Fibroblast of lung (primary cell): ENCODE measurements at places on chromosomes 1 and 21. TPM values are rescaled to one million over a fixed set of nuclear protein-coding genes. Genes with fewer than 3 reads are reported as not detected.

The CCT3 gene
- polyA plus RNA-seq = 251 and 407 TPM in 2 replicates

The DDX59 gene
- 13.0 and 14.0 TPM in 2 replicates for polyA plus RNA-seq

The OR2T5 gene
- not detected in 2 replicates for polyA plus RNA-seq

The CLCNKB gene
- polyA plus RNA-seq = 0.07 and 0.09 TPM in 2 replicates

The NKAIN1 gene
- polyA plus RNA-seq = 0.07 and 0.19 TPM in 2 replicates

The TSTD1 gene
- polyA plus RNA-seq = 0.24 and 7.5 TPM in 2 replicates

The DIO1 gene
- not detected in 2 replicates for polyA plus RNA-seq

The PROX1 gene
- polyA plus RNA-seq = 0.02 and 0.05 TPM in 2 replicates

The CDK18 gene
- 0.12 and 2.1 TPM in 2 replicates for polyA plus RNA-seq

The NPPB gene
- polyA plus RNA-seq = not detected in 2 replicates

The CNTN2 gene
- polyA plus RNA-seq = not detected in 2 replicates

The HLX gene
- 5.4 and 8.2 TPM in 2 replicates for polyA plus RNA-seq

- peak; percentile 66 for DNase-seq
Observed at GRCh38 chr1:89552471-89553081, 27.9 kb downstream of the LRRC8B start.

DNA sequence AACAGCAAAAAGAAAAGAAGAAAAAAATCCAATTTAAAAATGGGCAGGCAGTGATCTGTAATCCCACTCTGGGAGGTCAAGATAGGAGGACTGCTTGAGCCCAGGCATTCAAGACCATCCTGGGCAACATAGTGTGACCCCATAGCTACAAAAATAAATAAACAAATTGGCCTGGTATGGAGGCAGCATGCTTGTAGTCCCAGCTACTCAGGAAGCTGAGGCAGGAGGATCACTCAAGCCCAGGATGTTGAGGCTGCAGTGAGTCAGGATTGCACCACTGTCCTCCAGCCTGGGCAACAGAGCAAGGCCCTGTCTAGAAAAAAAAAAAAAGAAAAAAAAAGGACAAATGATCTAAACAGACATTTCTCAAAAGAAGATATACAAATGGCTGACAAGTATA lies 99.6 kb downstream of the EIF4G3 start:
- DNase-seq = peak; percentile 46

GRCh38 chr21:28828021-28828420 lies 164.7 kb downstream of the LTN1 start:
- DNase-seq = no peak

DNA sequence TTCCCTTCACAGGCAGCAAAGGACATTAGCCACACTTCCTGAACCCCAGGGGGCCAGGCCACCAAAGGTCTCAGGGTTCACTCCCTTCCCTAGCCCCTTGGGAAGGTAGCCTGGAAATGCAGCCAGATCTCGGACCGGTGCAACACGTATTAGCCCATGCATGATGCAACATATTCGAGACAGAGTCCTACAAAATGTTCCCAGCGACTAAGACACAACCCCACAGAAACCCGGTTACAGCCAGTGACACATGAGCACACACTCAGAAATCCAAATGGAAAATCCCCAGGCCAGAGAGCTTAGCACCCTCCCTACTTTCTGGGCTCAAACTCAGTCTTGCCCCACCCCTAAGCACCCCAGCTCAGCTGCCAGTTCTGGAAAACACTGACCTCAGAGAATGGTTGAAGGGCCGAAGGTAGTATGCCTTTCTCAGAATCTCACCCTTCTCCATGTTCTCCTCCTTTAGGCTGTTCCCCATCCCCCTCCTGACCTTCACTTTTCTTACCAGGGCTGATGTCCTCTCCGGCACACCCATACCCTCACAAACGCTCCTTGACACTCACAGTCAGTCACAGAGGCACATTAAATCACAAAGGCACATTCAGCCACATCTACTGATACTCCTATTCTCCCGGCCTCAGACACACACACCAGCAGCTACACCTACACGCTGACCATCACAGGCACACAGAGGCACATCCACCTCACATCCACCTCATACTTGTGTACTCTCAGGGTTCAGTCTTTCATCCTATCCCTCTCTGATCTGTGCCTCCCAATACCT lies at the start of gene TSPAN1:
TSS of gene TSPAN1 (plus strand) at position 640 of the 784 bp plus-strand sequence. CDS start 6,021 bp downstream, outside the sequence.
- peak; percentile 48 for DNase-seq

DNA sequence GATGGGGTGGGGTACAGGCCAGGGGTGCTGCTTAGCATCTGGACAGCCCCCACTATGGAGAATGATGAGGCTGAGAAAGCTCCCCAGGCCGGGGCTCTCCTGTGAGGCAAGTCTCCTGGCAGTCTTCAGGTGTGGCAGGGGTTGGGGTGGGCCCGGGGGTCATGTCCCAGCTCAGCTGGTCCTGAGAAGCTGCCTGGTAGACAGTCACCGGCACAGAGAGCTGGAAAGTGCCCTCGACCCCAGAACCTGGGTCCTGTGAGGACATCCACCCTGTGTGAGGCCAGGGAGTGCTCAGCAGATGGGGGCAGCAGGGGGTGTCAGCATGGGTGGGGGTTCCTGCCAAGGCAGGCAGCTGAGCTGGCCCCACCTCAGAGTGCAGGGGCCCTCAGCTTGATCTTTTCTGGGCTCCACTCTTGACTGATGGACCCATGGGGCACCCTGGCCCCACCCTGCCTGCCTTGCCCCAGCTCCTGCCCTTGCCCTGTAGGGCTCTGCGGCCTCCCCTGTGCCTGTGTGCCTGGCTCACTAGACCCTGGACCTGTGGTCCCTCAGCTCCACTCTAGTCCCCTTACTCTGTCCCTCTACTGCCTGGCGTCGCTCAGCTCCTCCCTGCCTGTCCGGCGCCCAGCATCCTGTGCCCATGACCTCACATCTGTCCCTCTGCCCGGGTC lies 5.8 kb downstream of the IBA57 start:
- no peak for DNase-seq

DNA sequence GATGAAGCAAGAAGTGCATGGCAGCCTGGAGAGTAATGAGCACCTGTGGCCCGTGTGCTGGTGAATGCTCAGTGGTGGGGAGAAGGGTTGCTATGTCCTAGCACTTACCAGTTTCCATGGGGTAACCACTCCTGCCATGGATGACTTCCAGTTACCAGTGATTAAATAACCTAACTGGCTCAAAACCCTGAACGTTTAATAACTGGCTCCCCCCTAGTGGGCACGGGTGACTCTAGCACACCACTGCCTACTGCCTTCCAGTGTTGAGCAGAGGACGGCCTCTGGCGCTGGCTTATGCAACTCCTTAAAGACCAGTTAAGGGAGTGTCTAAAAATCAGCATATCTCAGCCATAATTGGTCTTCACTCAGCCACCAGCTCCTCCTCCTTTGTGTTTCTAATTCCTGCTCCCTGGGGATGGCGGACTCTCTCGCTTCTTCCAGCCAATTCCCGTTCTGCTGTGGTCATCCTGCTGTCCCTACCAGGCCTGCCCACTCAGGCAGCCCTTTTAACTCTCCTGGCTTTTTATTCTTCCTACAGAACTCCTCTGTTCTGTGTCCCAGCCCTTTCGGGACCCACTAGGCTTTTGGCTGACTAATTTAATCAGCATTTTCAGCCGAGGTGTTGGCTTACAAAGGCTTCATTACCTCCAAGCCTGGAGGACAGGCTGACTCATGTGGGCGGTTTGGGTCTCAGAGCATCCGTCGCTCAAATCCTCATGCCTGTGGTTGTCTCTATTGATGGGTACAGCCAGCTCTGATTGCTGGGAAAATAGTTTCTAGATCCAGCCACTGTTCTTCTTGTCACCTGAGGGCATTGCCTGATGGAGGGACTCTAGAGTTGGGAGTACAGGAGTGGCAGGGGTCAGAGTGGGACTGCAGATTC lies 332.4 kb downstream of the CAMTA1 start:
- DNase-seq = peak; percentile 84

- DNase-seq = peak; percentile 75
Observed at GRCh38 chr1:64502931-64503330, 33.0 kb downstream of the CACHD1 start.

- DNase-seq = peak; percentile 8
Observed at GRCh38 chr1:86906419-86906818, 7.5 kb downstream of the SELENOF start.

DNA sequence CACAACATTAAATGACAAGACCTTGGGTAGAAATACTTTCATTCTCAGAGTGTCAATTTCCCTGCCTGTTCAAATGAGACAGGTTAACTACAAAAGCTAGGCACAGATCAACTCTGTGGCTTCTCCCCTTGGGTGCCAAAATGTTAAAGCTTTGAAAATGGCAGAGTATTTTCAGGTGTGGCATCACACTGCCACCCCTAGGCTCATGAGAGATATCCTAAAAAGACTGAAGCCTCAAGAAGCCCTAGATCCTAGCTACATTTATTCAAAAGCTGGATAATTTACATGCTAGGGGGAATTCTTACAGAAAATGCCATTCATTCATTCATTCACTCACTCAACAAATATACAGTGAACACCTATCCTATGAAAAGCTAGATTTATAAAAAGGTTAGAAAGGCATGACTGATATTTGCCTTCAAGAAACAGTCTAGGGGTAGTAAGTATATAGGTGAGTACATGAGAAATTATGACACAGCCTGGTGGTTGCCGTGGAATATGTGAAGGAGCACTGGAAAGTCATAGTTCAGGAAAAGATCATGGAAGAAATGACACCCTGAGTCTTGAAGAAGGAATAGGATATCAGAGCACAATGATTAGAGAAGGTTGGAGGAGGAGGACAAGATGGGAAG lies 15.9 kb upstream of the RAB4A start:
- DNase-seq = no peak

DNA sequence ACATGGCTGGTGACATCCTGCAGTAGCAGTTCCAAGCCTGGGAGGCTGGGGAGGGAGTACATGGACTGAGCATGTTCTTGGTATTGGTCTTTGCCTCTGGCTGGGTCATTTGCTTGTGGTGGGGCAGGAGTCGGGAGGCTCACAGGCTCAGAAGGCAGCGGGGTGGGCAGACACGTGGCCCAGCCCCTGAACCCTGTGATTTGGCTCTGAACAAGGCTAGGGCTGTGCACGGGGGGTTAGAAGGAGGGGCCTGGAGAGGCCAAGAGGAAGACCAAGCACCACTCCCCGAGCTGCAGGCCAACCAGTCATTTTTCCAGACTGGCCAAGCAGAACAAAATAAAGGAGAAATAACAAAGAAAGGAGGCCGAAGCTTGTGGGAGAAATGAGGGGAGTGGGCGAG lies 9.7 kb upstream of the PRELP start:
- peak; percentile 33 for DNase-seq

DNA sequence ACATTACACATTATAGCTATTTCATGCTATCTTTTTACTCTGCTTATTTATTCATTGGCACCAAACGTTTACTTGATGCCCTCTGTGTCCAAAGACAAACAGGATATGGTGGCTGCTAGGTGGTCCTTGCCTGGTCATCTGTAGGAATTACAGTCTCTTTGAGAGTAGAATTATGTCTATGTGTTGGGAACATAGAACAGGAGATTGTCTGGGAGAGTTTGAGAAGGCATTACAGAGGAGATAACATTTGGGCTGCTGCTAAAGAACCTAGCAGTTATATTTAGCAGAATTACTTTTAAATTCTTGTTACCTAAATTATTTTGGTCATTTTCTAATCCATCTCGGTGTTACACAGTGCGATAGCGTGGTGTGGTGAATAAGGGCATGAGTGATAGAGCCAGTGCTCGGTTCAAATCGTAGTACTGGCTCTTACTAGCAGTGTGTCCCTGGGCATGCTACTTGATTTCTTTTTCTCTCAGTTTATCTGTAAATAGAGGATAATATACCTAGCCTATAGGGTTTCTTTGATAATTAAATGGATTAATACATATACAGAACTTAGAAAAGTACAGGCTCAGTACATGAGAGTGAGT lies 20.5 kb downstream of the RRP15 start:
- DNase-seq = no peak

- DNase-seq = no peak
Observed at GRCh38 chr1:22443332-22443731, 8.3 kb upstream of the ZBTB40 start.

GRCh38 chr1:29417971-29418370 lies 181.6 kb downstream of the PTPRU start:
- no peak for DNase-seq

DNA sequence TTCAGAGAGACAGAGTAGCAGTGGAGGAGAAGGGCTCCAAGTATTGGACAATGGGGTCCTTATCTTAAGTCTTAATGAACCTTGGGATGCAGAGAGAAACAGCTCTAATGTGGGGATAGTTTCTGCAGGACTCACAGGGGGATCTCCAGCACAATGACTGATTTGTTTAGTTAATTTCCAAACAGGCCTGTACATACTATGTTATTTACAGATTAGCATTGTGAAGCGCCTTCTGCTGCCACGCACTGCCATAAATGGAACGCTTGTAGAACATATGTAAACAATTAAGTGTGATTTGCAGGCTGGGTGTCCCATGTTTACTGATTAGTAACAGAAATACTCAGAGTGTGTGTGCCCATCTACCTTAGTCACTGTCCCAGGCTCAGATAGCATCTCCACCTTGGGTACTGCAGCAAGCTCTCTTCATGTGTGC lies 56.1 kb downstream of the NTPCR start:
- no peak for DNase-seq

- no peak for DNase-seq
Observed at GRCh38 chr1:36482724-36483388, at the start of gene CSF3R. Gene CSF3R (minus strand): TSS chr1:36482913. CDS start chr1:36479496, 3,417 bp downstream.

DNA sequence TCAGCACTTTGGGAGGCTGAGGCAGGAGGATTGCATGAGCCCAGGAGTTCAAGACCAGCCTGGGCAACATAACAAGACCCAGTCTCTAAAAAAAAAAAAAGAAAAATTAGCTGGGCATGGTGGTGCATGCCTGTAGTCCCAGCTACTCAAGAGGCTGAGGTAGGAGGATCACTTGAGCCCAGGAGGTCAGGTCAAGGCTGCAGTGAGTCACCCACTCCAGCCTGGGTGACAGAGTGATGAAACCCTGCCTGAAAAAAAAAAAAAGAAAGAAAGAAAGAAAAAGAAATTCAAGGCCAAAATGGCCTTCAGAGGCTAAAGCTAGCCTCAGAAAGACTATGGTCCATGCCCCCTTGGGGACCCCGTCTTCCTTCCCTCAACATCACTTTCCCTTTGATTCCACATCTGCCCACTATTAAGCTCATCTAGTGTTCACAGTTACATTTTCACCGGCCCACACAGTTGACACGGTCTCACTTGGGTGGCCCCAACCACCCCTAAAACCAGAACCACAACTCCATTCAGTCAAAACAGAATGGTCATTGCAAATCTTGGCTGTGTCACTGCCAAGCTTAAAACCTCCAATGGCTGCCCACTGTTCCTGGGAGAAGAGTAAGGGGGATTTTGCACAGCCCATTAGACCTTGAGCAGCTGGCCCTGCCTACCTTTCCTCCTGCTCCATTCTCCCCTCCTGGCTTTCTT lies 2.1 kb upstream of the CAPN8 start:
- no peak for DNase-seq

- no peak for DNase-seq
Observed at GRCh38 chr1:154521695-154522094, 19.5 kb upstream of the SHE start.

DNA sequence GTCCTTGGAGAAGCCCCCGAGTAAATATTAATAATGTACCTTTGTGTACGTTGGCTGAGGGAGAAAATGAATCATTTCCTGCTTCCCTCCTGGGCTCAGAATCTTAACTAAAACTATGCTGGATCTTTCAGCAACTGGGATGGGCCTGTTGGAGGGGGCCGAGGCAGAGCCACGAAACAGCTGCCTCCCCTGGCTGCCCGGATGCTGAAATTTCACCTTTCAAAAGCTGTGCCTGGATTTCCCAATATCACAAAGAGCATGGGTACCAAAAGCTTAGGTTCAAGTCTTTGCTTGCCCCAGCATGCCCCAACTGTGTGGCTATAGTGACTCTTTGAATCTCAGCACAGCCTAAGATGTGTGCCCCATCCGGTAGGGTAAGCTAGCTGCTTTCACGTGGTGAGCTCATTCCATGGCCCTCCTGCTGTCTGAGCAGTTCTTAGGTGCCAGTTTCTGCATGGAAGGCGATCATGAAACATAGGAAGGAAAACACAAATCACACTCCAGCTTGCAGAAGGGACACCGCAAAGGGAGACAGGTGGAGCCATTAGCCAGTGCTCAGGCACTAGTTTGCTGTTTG lies 473.5 kb downstream of the PTPRU start:
- peak; percentile 88 for DNase-seq
